ENCODE measurements at places on chromosomes 7 and 10.

DNA sequence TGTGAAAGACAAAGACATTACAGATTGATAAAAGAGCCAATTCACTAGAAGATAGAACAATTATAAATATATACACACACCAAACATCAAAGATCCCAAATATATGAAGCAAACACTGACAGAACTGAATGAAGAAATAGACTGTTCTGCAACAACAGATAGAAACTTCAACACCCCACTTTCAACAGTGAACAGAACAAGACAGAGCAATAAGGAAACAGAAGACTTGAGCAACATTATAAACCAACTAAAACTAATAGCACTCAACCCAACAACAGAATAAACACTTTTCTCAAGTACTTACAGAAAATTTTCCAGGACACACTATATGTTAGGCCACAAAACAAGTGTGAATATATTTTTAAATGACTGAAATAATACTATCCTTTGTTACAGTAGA is 10.9 kb downstream of the CDCA7L start:
- DNase-seq, result no peak

DNA sequence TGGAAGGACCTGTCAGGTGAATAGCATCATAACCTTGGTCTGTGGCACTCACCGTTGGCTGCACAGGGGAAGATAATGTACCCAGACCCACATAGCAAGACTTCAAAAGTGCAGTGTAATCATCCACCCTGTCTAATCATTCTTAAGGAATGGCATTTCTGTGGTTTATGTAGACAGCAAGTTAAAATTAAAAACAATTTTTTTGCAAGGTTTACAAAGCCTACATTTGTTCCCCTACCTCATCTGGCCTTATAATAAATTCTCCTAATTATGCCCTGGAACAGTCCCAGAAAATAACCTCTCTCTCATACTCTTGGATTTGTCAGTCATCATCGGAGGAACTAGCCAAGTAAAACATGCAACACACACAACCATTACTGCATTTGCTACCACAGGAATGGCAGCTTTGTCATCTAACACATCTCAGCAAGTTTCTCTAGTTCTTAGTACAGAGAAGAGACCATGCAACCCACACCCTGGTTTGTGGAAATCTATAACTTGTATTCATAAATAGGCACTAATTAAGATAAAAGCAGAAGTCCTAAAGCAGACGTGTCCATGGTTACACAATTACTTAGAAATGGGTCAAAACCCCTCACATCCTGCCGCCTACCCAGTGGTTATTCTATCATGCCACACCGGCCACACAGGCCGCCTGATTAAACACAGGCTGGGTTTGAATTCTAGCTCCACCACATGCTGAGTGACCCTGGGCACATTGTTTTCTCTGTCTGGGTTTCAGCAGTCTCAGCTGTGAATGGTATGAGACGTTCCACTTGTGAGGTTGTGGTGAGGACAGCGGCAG is 19.1 kb downstream of the ABLIM1 start:
- DNase-seq, result peak; percentile 69

DNA sequence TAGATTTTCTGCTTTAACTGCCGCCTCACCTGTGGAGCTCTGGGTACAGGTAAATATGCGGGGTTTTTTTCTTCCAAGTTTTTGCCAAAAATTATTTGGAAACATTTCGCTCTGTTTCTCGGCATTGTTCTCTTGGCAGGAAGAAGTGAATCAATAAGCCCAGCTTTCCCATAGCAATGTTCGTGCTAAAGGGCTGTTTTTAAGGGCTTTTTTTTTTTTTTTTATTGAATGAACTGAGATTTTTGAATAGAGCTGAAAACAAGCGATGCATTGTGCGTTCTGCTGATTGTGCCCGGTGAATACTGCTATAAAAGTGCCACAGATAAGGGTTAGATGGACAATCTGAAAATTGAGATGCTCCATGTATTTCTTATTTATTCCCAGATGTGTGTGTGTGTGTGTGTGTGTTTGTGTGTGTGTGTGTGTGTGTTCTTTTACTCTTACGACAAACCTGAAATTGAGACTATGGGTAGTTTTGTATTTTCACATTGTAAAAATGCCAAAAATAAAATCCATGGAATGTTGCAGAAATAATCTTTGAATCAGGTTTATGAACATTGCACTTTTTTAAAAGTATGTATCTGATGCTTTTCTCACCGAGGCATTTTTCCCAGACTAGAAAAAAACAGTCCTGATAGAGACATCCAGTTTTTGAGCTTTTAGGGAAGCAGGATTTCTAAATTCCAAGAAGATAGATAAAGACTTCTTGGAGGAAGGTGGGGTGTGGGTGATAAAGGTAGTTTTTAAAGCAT is 30.5 kb downstream of the KIAA1217 start:
- DNase-seq, result no peak

DNA sequence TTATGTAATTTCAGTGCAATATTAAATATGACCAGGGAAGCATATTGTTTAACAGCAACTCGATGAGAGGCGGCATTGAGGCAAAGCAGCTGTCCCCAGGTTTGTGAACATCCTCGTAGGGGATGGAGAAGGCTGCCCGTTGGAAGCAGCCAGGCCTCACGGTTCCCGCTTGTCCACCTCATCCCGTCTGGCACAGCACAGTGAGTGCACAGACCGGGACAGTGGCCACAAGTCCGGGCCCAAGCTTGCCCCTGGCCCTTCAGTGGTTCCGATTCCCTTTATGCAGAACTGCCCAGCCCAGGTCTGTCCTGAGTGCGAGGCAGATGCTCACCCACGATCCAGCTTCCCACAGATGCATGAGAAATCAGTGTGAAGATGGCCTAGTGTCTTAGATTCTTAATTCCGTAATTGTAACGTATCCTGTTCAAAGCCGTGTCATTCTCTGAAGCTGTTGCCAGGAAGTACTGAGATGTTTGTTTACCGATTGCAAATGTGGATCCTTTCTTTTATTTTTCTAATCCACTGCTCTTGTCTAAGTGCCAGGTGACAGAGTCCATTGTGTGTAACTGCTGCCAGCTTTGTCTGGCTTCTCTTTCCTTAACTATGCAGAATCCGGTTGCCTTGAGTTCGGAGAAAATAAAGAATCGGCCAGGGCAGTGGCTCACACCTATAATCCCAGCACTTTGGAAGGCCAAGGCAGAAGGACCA is 35.5 kb downstream of the PFKP start:
- DNase-seq, result no peak

- peak; percentile 39 for DNase-seq
Measured at GRCh38 chr7:16753932-16754855, 639 bp downstream of the TSPAN13 start.

DNA sequence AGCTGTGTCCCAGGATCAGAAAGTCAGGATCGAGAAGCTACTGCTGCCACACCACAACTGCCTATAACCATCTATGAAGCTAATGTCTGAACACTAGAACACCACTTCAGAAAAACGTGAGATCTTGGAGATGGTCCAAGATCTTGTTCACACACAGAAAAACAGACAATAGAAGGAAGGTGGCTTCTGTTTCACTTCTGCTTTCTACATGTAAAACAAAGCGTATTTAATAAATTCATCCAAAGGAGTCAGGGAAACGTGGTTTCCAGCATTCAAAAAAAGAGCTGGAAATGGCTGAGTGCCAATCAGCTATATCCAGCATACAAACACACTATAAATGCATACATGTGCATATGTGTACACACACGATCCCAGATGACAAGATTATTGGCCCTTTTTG is 70.2 kb upstream of the CCDC71L start:
- no peak for DNase-seq

DNA sequence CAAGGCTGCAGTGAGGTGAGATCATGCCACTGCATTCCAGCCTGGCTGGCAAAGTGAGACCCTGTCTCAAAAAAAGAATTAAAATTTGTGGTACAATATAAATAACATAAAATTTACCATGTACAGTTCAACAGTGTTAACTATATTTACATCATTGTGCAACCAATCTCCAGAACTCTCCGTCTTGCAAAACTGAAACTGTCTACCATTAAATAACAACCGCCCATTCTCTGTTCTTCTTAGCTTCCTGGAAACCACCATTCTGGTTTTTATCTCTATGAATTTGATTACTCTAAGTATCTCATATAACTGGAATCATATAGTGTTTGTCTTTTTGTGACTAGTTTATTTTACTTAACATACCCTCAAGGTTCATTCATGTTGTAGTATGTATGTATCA is 167.6 kb downstream of the AUTS2 start:
- no peak for DNase-seq

DNA sequence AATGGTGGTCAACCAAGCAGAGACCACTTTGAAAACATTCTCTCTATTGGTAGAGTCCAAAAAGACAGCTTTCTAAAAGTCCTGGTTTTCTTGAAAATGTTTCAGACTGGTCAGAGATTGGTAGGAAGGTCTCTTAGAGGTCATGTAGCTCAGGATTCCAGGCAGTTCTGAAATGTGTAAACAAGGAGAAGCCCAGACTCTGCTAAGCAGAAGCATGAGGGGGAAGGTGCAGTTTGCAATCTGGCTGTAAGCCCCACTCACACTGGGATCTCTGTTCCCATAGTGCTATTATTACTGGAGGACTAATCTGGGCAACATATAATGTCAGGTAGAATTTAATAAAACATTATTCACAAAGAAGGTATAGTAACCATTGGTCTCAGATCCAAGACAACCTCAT is 101.1 kb downstream of the MAGI2 start:
- no peak for DNase-seq

DNA sequence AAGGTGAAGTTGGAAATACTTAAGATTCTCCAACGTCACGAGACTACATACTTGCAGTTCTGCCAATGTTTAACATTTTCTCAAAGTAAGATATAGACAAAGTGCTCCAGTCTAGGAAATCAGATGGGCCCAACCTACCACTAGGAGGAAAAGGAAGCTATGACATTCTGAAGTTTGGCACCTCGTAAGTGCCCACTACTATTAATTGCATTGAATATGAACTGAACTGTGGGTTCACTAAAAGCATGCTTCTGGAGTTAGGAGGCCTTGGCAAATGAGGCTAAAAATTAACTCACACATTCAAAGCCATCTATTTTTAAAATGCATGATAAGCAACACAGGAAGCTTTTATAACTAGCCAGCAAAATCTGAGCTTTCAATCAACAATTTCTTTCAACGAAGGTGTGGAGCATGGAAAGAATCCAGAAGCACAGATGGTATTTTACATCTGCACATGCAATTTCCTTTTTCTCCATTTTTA is 149.7 kb downstream of the LRRTM3 start:
- DNase-seq, result no peak

DNA sequence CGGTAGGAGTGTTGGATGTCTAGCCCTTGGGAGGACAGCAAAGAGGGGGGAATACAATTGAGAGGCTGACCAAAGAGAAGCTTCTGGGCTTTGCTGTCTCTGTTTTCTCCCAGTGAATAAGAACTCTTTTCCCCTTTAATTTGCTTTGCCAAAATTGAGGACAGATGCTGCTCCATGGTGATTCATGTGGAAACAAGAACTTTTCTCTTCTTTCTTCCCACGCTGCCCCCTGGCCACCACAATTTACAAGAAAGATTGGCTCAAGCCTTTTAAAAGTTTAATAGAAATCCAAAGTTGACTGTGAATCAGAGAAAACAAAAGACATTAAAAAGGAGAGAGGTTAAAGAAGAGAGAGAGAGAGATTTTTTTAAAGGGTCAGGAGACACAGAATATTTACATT is 49.0 kb downstream of the PRR15 start:
- no peak for DNase-seq

GRCh38 chr7:101740981-101741725 is 76.3 kb upstream of the CUX1 start:
- DNase-seq, result no peak

GRCh38 chr10:21238717-21239116 is 286.8 kb downstream of the SKIDA1 start:
- no peak for DNase-seq

GRCh38 chr7:51253157-51253556 is 63.5 kb downstream of the COBL start:
- no peak for DNase-seq

DNA sequence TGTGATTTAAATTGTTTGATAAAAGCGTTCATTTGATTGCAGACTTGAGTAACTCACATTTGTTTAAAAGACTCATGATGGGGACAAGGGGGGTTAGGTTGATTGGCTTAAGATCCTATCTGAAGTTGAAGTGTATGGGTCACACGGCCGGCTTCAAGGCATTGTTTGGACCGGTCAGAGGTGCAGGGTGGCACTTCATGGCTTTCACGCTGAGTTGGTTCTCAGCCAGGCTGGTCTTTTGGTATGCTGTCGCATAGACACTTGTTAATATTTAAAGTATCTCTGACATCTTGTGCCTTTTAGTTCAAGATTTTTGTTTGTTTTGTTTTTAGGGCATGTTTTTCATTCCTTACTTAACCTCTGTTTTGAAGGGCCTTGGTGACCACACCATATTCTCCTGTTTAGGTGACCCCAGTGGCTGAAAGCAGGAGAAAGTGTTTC is 58.1 kb downstream of the CCNY start:
- no peak for DNase-seq

GRCh38 chr7:28904578-28905048 is 53.5 kb downstream of the TRIL start:
- no peak for DNase-seq
